Motor neuron (in vitro differentiated cells): ENCODE measurements at places on chromosomes 16 and 17. TPM values are rescaled to one million over a fixed set of nuclear protein-coding genes. Genes with fewer than 3 reads are reported as not detected.

The CASKIN1 gene
- total RNA-seq: 6.2 and 6.7 TPM in 2 replicates

The PLCG2 gene
- 1.1 and 1.5 TPM in 2 replicates for total RNA-seq

DNA sequence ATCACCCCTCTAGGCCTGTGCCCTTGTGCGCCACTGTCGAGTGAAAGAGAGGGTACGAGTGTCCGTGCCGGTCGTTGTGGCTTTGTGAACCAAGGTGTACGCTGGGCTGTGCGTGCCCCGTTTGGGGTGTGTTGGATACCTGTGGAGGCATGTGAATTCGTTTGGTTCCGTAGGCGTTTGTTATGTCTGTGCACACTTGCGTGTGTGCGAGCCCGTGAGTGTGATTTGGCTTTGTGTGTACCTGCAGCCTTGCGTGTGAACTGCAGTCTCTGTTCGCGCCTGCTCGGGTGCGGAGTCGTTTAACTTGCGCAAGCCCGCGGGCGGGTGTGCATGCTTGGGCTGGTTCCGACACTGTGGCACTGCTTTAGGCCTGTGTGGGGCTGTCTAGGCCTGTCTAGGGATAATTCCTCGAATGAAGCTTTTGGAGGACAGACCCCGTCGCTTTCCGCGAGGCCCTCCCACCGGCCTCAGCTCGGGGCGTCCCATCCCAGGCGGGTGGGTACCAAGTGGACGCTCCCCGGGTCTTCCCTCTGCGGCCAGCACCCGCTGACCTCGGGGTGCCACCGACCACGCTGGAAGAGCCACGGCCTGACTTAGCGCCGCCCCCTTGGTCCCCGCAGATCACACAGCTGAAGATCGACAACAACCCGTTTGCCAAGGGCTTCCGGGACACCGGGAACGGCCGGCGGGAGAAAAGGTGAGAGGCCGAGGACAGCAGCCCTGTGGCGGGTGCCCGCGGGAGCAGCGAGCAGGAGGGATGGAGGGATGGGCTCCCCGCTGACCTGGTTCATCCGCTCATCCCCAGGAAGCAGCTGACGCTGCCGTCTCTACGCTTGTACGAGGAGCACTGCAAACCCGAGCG, 4.4 kb downstream of the TBX2 start:
- no peak for ATAC-seq

DNA sequence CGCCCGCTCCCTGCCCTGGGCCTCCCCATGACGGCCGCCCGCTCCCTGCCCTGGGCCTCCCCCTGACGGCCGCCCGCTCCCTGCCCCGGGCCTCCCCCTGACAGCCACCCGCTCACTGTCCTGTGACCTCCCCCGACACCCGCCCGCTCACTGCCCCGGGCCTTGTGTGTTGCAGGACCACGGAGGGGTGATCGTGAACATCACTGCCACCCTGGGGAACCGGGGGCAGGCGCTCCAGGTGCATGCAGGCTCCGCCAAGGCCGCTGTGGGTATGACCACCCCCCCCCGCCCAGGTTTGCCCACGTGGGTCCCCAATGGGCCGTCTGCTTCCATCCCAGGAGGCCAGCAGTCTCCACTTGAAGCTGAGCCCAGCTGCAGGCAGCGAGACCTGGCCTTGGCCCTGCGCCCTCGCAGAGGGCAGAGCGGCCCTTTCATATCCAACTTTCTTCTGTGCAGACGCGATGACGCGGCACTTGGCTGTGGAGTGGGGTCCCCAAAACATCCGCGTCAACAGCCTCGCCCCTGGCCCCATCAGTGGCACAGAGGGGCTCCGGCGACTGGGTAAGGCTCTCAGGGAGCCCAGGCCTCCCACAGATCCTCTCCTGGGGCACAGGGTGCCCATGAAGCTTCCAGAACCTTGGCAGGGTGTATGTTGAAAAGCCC, 9.0 kb downstream of the DECR2 start:
- peak; percentile 21 for ATAC-seq

DNA sequence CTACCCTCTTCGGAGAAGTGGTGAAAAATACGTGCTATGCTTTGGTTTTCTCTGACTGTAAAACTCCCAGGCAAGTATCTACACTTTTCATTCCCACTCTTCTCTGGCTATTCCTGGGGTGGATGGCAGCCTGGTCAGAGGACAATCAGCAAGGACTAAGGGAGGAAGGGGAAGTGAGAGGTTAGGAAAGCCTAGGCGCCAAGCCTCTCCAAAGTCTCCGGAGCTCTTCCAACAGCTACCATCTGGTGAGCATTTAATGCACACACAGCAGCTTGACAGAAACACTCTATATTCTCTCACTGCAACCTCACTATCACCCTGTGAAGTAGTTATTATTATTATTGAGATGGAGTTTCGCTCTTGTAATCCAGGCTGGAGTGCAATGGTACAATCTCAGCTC, 65.1 kb downstream of the WSCD1 start:
- ATAC-seq: no peak

DNA sequence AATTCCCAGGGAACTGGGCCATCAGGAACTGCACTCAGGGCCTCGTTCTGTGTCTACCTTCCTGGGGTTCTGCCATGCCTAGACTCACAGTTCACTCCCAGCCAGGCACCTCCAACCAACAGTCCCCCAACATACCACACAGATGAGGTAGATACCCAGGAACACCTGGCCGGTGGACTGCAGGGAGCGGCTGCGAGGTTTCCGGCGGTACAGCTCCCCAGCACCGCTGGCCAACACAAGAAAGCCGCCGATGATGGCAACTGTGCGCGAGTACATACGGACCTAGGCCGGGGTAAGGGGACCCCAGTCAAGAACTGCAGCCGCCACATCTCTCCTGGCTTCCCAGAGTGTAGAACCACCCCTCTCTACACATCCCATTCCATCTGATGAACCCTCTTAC, 1.9 kb downstream of the TMEM101 start:
- no peak for ATAC-seq

- ATAC-seq: no peak
Observed at GRCh38 chr17:81013642-81014041, 21.3 kb upstream of the BAIAP2 start.

GRCh38 chr16:981695-982144, at the start of gene SOX8:
TSS of gene SOX8 (plus strand) at chr16:981770. CDS start at chr16:981923, 153 bp downstream.
- peak; percentile 12 for ATAC-seq
